ENCODE measurements at places on chromosomes 3 and 15. TPM values are rescaled to one million over a fixed set of nuclear protein-coding genes. Genes with fewer than 3 reads are reported as not detected.

Gene SLITRK3
- total RNA-seq, result not detected

Gene PRSS50
- total RNA-seq, result not detected

Gene SATB1
- 1.3 TPM for total RNA-seq

Gene GOLGA8R
- 0.22 TPM for total RNA-seq

Gene ACTC1
- not detected for total RNA-seq

GRCh38 chr3:113468539-113468938, 27.2 kb upstream of the CFAP44 start:
- no peak for DNase-seq

DNA sequence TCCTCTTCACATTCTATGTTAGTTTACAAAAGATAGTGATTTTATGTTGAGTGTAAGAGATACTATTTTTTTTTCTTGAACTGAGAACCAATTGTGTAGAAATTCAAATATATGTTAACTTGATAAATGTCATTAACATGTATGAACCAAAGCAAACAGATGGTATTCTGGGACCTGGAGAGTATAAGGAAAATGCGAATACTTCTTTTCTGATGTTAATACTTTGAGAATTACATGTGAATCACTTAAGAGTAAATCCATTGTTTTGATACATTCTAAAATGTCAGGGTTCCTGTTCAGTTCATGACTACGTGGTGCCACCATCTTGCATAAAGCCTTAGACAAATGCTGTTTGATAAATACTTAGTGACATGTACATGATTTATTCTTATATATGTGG, 541.3 kb downstream of the FGF12 start:
- DNase-seq, result no peak

DNA sequence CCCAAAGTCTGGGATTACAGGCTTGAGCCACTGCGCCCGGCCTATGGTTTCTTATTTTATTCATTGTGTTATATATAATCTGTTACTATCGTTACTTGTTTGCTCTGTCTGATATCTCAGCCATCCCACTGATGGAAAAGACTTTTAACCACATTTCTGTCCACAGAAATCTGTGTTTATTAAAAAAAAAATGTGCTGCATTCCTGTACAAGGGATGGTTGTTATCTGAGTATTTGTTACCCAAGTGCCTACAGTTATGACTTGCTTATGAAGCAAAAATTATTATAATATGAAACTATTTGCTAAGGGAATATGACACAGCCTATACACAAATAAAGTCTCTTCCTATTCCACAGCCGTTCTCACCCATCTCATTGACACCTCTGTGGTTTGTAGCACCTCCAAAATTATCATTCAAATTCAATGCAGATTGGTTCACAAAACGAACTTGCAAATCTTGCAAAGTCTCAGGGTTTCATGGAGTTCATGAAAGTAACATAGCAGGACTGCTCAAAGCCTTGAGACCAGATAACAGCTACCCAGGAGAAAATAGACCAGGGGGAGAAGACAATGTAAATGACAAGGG, 47.4 kb upstream of the UBE2E1 start:
- DNase-seq, result no peak

GRCh38 chr15:55685286-55685685, 57.7 kb downstream of the PRTG start:
- no peak for DNase-seq

- DNase-seq, result no peak
These were observed 89.2 kb downstream of the FBN1 start for GRCh38 chr15:48556159-48556897.

Measured in epithelial cell of proximal tubule (primary cell).